Naive thymus-derived CD4-positive, alpha-beta T cell (primary cell): ENCODE measurements at places on chromosomes 4 and X. TPM values are rescaled to one million over a fixed set of nuclear protein-coding genes. Genes with fewer than 3 reads are reported as not detected.

DNA sequence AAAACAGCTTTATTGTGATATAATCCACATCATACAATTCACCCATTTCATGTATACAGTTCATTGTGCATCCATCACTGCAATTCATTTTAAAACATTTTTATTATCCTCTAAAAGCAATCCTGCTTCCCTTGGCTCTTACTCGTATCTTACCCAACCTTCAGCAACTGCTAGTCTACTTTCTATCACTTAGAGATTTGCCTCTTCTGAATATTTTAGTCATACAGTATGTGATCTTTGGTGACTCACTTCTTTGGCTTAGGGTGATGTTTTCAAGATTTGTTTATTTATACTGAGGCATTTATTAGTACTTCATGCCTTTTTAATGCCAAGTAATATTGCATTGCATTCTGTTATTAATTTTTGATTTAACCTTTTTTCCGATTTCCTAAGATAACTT lies 15.0 kb upstream of the MSMO1 start:
- DNase-seq = no peak

DNA sequence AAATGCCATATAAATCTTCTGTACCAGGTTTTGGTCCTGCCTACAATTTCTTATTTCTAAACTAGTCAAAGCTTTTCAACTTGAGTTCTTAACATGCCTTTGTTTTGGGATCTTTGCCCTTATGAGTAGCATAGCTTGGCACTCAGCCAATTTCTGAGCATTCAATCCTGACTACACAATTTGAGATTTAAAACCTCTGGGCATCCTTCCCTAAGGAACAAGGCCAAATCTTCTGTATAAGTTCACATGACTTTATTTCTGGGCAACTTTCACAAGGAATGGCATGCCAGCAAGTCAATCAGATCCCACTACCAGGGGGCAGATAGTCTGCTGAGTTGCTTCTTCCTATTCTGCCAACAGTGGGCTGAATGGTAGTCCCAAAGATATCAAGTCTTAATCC lies 254.2 kb downstream of the ADAMTS3 start:
- no peak for DNase-seq

DNA sequence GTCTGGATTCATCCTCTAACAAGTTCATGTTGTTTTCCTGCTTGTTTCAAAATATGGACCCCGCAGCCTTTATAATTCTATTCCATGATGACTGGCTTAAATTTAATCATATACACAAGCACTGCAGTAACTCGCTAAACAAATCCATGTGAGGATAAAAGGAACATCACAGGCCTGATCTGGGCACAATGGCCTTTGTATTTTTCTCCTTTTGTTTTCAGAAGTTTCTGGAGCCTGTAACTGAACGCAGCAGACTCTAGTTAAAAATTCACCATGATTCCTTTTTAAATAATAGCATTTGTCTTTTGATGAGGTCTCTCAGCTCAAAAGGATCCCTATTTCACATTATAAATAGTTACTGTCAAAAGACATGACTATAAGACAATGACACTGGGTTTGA lies 30.2 kb upstream of the TMEM184C start:
- no peak for DNase-seq

DNA sequence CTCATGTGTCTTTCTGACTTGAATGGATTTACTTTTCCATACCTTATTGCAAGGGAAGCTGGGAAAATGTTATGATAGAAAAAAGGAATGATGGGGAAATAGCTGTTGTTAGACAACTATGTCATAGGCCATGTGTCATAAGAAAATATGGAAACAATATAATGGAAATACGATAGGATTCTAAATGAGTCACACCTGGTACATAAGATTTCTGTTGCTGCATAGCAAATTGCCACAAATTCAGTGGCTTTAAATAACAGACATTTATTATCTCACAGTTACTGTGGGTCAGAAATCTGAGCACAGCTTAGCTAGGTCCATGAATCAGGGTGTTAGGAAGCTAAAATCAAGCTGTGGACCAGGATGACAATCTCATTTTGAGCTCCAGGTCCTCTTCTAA lies 44.6 kb upstream of the ANKRD50 start:
- no peak for DNase-seq

Gene SFRP2
- polyA plus RNA-seq = not detected

Gene WDFY3
- not detected for polyA plus RNA-seq

DNA sequence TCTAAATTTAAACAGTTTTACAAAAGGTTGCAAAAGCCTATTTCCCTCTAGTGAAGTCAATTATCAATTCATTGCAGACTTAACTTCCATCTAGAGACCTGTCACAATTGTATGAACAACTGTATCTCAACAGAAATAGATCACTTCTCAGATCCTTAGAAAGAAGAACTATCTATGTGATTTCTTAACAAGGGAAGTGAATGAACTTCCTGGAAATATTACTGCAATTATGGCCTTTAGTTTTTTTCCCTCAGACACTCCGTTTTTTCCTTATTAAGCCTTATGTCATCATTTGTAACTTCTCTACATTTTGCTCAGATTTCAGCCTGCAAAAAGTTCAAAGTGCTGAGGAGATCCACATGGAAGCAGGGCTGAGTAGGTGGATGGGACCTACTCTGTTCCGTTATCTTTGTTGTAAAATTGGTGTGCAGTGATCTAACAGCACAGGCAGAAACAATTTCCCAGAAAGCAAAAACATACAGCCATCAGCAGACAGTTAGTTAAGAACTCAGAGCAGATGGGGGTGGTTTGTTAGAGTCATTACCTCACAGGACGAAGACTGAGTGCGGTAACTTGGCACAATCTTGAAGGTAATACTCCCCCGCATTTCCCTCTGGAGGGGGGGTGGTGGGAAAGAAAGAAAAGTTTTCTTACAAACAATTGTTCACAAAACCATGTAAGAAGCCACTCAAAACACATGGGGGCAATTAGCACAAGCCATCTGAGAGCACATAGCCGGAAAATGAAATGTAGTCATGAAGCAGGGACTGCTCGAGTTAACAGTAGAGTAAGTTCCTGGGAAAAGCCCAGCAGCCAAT lies 112.3 kb downstream of the NYX start:
- no peak for DNase-seq

Gene ACSL1
- polyA plus RNA-seq = 5.7 TPM

DNA sequence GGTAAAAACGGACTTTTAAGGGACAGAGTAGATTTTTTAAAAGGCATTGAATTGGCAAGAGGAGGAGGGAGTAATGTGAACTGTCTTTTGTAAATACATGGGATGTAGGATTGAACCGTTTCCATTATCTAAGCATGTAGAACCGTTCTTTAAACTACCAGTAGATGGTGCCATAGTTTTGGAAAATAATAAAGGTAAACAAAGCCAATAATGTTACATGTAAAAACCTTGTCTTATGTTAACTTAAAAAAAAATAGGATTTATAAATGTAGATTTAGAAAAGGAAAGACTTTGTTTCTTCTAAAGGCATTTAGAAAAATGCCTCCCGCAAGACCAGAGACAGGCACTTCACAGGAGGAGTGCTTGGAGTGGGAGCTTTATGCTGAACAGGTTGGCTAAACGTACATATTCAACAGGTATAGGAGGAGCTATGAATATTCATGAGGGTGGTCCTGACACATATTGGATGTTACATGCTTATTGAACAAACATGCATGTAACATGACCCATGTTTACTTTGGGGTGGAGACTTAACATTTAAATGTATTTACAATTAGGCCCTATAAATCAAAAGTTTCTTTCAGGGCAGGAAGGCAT lies 45.5 kb upstream of the FAM241A start:
- DNase-seq = no peak
